Activated CD4-positive, alpha-beta T cell treated with anti-CD3 and anti-CD28 coated beads for 48 hours (primary cell): ENCODE measurements at places on chromosomes 6 and 20.

DNA sequence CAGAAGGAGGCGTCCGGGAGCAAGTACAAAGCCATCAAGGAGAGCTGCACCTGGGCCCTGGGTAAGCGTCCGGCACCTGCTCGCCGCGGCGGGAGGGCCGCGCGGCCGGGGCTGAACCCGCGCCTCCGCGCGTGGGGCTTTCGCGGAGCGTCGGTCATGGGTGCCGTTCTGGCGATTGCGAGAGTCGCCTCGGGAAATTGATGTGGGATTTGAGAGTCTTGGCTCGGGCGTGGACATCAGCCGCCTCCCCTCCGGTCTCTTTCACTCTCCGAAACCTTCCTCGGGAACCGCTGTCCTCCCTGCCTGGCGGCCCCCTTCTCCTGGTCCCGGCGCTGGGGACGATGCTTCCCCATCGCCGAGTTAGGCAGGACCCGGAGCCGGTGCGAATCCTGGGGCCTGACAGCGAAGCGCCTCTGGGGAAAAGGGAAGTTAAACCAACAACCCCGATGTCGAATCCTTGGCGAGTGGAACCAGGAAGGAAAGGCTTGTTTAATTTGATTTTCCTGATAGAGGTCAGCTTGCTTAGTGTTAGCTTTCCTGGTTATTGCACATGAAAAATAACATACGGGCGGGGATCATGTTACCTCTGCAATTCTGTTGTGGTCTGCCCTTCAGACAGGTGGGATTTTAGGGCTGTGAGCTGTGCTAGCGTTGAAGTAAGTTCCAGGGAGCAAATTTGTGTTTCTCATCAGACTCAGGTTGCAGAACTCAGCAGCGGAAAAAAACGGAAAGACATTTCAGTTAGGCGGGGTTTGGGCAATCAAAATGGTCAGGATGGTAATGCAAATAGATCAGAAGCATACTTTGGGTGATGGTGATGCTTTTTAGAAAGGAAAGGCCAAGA, 594 bp downstream of the ARFGEF3 start:
- DNase-seq, result no peak

DNA sequence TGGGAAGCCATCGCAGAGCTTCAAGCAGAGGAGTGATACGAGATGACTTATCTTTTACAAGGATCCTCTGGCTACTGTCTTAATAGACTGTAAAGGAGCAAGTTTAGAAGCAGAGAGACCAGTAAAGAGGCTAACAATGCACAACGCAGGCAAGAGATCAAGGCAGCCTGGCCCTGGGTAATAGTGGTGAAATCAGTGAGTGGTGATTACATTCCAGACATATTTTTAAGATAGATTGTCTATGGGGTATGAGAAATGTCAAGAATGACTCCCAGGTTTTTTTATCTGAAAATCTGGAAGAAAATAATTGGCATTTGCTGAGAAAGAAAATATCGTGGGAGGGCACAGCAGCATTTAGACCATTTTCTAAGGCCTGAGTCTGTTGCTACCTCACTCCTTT, 213.6 kb upstream of the HTR1E start:
- DNase-seq, result no peak

DNA sequence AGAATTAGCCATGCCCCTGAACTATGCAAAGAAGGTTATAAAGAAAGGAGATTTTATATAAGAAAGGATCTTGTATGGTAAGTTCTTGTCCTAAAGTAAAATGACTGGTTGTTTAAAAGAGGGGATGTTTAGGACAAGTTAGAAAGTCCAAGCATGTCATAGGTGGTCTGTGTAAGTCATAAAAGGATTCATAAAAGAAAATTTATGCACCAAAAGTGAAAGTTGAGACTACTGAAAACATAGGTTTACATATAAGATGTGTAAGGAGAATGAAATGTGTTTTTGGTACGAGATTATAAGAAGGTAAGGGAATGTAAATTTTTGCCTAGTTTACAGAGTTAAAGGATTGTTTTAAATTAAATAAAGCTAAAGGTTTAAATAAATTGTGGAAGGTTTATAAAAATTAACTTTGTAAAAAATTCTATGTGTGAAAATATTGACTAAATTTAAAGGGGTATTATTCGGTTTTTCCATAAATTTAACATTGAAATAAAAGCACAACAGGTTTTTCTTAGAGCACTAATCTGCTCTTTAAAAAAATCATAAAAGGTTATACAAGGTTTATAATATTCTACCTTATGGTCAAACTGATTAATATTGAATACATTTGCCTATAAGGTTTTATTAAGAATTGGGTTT, 93.6 kb upstream of the UST start:
- DNase-seq, result no peak

DNA sequence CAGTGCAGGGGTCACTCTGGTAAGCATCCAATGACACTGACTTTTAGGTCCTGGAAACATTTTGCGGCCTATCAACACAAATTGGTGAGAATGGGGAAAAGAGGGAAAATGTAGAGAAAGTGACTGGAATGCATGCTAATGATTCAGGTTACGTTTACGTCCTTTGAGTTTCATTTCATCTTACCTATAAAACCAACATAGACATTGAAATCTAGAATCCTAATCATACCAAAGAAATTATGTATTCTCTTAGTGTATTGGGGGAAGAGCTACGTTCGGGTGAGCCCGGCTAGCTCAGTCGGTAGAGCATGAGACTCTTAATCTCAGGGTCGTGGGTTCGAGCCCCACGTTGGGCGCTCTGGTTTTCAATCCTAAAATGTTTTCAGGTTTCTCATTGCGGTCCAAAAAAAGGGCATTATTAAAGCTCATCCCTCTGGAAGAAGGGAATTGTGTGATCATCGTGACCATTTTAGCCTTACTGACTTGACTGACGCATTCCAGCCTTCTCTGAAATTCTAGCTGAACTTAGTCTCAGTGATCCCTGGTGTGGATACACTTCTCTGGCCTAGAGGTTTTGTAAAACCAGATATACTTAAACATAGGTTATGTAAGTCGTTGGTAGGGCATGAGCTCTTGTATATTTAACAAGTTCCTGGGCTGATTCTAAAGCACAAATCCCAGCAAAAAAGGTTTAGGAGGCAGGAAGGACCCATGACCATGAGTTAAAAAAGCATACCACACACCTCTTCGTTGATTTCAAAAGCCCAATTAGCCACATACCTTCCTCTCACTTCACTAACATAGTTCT, 18.3 kb downstream of the HMGN4 start:
- DNase-seq, result peak; percentile 74

- peak; percentile 79 for DNase-seq
These were observed 684 bp downstream of the ZNFX1 start for GRCh38 chr20:49276961-49277785.
